Body of pancreas (tissue), 4 donors: ENCODE measurements at places on chromosomes 11 and 22. TPM values are rescaled to one million over a fixed set of nuclear protein-coding genes. Genes with fewer than 3 reads are reported as not detected.

Gene TMEM191C
- total RNA-seq: 0.33 TPM

Gene BEST1
- 2.6 TPM for total RNA-seq

Gene A4GALT
- total RNA-seq: 6.9 TPM

Gene MAJIN
- total RNA-seq: not detected
